ENCODE measurements at places on chromosomes 7 and 10.

DNA sequence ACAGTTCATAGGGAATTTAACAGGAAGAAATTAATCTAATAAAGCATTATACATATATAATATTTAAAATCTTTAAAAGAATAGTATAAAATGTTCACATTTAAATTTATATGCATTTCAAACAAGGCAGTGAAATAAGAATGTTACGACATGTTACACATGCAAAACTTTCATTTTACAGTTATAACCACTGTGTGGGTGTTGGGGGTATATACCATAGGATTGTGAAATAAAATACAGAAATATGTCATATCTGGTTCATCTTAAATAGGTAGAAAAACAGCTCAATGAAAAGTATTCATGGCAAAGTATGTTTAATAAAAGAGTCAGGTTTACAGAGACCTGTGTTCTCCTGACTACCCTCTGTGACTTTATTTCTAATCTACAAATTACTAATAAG lies 45.6 kb downstream of the CHCHD3 start:
- DNase-seq = no peak

DNA sequence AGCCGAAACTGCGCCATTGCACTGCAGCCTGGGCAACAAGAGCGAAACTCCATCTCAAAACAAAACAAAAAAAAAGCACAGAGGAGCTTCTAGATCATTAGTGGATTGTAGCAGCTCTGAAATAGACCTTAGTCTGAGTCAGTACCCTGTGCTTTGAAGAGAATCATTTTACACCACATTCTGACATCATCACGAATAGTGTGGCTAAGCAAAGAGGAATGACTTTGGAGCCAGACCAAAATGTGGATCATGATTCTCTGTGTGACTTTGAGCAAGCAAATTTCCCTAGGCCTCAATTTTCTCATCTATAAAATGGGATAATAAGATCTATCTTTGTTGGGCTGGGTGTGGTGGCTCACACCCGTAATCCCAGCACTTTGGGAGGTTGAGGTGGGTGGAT lies 618.9 kb downstream of the CALN1 start:
- DNase-seq = no peak

DNA sequence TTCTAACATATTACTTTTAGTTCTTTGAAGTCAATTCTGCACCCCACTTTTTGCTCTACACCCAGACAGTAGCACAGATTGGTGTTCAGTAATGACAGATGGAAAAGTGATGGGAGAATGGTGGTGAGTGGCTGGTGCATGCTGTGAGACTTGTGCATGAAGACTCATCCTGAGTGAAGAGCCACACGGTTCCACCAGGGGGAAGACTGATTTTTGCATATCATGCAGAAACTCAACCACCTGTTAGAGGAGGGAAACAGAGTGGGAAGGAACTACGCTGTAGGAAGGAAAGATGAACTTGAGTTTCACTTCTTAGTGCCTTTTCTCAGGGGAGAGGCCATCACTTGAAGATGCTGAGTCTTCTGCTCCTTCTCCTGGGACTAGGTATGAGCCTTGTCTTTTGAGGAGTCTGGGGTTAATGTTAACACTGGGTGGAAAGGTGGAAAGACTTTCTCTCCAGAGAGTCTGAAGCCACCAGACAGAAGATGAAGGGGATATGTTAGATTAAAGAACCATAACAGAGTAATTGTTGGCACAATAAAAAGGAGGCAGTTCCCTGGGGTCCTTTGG lies 9.3 kb upstream of the PRSS1 start:
- no peak for DNase-seq

GRCh38 chr10:5604961-5605360 lies 61.4 kb downstream of the ASB13 start:
- DNase-seq = no peak

DNA sequence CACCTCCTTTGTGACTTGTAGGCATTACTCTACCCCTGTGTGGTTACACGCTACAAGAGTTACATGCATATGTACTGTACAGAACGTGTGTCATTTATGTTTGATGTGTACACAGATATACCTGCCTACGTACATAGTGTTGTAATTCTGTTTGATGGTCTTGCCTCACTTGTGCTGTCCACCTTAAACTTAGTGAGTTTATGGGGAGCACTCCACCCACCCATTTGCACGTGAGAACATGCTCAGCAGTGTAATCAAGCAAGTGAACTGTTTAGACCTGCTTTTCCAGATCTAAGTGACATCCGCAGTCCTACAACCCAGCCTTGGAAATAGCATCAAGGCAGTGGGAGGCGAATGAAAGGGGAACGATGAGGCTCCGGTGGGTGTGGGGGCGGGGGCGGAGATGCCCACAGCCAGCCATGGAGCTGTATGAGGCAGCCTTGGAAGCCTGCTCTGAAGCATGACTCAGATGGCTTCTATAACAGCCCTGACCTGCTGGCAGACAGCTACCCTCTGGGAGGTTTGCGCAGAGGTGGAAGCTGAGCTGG lies 52.1 kb downstream of the SUFU start:
- peak; percentile 42 for DNase-seq

DNA sequence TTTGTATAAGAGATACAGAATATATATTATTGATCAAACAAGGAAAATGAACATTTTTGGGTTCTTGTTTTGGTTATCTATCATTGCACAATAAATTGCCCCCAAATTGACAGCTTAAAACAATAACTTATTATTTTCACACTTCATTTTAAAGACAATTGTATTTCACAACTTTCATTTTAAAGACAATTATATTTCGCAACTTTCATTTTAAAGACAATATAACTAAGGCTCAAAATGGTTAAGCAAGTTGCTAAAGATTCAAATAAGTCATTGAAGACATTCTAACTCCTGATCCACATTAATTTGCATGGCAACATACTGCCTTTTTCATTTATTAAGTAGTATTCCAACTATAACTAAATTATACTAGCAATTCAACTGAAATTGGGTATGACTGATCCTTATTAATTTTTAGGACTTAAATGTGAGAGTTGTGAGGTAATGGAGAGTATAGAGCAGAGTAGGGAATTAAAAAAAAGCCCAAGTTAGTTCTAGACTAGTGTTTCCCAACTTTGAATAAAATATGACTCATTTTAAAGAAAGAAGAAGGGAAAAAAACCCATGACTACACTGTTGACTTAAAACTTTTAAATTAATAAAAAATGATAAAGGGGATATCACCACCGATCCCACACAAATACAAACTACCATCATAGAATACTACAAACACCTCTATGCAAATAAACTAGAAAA lies 9.9 kb upstream of the STEAP2 start:
- no peak for DNase-seq

- DNase-seq = no peak
Measured at GRCh38 chr7:106545275-106545674, 115.7 kb downstream of the CCDC71L start.

- DNase-seq = no peak
Measured at GRCh38 chr10:124534826-124535601, 73.4 kb downstream of the LHPP start.

GRCh38 chr7:93378131-93378760 lies 146.1 kb downstream of the VPS50 start:
- DNase-seq = peak; percentile 7

DNA sequence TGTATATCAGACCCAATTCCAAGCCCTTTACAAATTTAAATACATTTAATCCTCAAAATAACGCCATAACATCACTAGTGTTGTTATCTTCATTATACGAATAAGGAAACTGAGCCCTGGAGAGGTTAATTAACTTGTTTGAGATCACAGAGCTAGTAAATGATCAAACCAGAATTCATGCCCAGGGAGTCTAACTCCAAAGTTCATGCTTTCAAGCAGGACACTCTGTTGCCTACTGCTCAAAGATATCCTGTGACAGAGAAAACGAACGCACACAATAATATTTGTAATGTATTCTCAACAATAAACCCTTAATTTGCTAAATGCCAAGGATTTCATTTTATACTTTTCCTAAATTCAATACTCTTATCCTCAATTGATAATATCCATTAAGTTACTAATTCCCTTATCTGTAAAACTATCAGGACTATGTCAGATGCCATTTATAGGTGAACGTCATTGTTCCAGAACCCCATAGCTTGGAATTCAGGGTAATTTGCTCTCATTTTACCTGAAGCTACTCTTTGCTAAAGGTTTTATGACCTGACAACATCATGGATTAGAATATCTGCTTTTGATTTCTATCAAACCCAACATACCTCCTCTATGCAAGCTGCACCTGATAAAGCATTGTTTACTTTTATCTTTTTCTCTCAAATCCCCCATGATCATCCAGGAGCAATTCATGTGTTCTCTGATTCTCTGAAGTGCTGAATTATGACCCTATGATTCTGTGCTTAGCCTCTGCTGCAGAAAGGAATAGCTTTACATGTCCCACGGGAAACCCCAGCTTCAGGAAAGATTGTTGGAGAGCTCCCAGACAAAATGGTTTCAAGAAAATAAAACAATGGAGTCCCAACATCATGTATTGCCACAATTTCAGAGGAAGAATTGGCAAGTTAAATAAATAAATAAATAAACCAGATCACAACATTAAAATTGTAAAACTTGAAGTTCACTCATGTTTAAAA lies 150.2 kb upstream of the CDK1 start:
- no peak for DNase-seq

DNA sequence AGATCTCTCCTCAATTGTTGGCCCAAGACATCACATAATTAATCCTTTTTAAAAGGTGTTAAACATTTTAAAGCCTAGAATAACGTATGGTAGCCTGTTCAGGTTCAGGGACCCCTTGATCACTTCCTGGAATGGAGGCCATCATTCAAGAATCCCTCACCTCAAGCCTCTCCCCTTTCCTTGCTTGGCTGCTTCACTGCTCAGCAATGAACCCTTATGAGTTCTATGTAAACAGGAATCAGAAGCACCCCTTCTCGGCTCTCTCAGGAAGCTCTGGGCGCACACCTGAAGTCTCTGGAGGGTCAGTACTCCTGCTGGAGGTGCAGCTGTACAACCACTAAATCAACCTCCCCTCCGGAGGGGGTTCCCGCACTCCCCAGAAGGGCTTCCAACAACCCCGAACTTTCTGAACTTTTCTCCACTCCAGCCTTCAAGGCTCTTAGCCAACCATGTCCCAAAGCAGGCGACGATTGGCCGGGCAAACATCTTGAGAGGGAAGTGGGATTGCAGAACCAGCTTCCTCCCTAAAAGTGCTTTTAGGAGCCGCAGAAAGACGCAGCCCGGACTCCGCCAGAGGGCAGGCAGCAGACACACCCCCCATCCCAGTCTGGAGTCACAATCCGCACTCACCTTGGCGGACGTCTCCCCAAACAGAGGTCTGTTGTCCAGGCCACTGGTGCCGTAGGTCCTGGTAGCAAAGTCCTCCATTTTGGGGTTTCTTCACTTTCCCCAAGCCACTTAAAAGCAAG lies 562 bp downstream of the TMEM243 start:
- peak; percentile 59 for DNase-seq

DNA sequence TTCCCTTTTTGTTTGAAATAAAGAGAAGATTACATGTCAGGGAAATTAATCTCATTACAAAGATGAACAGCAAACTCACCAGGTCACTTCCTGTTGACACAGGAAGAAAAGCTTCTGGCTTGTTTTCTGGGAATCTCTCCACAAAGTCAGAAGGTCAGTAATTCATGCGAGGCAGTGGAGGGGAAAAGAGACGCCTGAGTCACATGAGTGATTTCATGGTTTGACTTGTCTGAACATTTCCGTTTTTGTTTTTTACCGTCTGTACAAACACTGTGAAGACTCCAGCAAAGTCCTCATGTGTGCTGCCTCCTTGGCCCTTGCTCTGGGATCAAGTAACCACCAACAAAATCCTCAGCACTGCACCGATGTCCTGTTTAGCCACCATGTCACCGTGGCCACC lies 2.5 kb upstream of the HABP2 start:
- no peak for DNase-seq

- no peak for DNase-seq
Measured at GRCh38 chr7:2494191-2495130, 18.3 kb upstream of the GRIFIN start.

DNA sequence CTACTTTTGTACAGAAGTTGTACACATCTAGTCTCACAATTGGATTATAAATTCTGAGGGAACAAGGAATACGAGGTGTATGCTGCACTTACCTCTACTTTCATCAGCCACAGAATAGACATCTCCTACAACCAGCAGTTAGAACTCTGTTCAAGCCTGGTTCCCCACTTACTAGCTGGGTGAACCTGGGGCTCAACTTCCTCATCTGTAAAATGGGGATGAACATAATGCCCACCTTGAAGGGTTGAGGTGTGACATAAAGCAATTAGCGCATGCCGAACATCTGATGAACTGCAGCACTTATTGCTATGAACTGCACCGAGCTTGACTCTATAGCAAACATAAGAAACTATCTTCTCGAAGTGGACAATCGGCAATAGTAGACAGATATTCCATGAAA lies 25.3 kb downstream of the XPNPEP1 start:
- no peak for DNase-seq
